ENCODE measurements at places on chromosomes 3 and 15.

GRCh38 chr3:189871418-189871817 lies 240.2 kb downstream of the TP63 start:
- no peak for DNase-seq

- peak; percentile 52 for DNase-seq
Measured at GRCh38 chr3:196287090-196287439, 461 bp downstream of the PCYT1A start.

DNA sequence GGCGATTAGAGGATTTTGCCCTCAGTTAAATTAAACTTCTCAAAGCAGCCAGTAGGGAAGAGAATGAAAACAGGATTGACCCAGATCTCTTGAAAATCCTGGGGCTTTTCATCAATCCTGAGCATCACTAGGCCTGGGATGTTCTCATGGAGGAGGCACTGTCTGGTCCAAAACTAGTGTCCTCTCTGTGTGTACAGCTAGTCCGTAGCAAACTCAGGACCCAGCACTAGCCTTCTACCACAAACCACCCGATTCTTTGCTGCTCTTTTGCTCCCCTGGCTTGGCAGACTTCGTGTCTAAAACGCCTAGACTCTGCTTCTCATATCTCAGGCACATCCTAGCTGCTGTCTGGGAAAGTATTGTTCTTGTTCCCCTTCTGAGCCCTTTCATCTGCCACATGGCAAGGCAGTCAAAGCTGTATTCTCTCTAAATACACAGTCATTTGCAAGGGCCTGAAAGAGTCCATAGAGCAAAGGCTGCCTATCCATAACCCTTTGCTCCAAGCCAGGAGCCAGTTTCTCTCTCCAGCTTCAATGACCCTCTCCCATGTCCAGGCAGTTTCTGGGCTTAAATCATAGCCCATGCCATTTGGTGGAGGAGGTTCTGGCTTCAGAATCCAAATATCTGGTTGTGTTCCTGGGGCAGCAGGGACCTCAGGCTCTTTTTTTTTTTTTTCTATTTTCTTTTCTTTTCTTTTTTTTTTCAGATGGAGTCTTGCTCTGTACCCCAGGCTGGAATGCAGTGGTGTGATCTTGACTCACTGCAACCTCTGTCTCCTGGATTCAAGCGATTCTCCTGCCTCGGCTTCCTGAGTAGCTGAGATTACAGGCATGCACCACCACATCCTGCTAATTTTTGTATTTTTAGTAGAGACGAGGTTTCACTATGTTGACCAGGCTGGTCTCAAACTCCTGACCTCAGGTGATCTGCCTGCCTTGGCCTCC lies 52.4 kb downstream of the CDC25A start:
- DNase-seq, result no peak

DNA sequence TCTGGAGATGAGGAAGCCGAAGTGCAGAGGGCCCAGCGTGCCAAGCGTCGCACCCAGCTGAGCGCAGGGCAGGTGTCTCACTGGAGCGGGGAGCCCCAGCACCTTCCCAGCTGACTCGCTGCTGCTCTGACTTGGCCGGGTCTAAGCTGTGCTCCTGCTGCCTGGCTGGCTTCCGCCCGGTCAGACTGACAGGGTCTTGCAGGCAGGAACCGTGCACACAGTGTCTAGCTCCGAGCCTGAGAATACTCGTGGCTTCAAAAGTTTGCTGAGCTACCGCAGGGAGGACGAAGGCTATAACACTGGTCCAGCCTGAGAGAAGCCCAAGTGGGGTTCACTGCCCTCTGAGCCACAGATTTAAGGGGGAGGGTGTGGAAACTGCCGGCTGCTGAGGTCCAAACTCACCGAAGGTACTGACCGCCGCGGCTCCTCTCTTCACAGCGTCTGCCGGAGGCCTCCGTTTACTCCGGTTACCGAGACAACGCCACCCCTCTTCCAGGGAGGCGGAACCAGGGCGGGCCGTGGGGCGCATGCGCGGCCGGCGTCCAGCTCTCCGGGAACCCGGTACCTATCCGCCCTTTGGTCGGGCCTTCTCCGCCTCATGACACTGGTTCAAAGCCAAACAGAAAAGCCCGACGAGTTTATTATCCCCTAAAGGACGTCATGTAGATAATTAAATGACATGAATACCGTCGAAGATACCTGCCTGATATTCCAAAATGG lies at the start of gene CFAP44:
TSS of gene CFAP44 (minus strand) at position 443 of the 720 bp plus-strand sequence. CDS start 7,829 bp downstream, outside the sequence.
- no peak for DNase-seq

- DNase-seq, result no peak
Measured at GRCh38 chr3:150602426-150603152, 532 bp upstream of the SELENOT start.

- DNase-seq, result no peak
Measured at GRCh38 chr3:133463347-133463860, 63.5 kb downstream of the BFSP2 start.

- DNase-seq, result peak; percentile 96
Measured at GRCh38 chr3:184362668-184363546, 1.4 kb downstream of the POLR2H start.

GRCh38 chr3:58526515-58526957 lies 10.5 kb downstream of the ACOX2 start:
- DNase-seq, result peak; percentile 93

DNA sequence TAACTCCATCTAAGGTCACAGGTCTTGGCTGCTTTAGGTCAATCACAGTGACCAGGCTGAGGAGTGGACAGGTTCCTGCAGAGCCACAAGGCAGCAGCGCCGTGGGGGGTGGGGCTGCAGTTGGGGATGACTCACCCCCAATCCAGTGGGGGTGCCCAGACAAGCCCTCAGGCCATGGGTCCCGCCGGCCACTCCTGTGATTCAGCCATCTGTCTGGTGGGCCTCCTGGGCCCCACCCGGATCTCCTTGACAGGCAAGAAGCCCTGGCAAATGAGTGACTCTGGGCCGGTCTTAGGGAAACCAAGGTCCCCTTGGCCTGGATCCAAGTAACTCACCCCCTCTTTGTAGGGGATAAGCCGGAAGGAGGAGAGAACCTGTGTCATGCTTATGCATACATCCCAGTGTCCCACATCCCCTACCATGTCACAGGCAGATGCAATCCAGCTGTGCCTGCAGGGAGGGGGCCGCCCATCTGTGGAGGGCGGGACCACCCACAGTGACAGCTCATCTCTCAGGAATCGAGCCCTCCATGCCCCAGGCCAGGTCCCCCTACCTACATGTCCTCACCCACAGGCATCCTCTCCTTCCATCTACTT lies 495 bp upstream of the COL7A1 start:
- DNase-seq, result no peak

- DNase-seq, result no peak
Measured at GRCh38 chr3:146465693-146466465, 3.5 kb downstream of the PLSCR2 start.

GRCh38 chr3:27720899-27721716 lies 1.0 kb downstream of the EOMES start:
- no peak for DNase-seq

DNA sequence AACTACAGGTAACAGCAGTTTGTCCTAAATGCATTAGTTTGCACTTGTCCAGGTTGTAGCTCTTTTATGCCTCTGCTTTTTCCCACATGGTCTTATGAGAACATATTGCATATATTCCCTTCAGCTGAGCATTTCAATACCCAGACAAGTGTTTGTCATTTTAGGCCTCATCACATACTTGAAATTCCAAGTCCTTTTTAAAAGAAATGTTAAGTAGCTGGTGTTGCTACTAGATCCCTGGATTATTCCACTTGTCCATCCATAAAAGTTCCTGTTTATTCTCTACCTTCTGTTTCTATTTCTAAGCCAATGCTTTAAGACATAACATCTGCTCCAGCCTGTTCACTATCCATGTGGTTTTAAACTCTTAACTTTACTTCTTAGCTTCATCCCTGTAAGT lies 128.4 kb downstream of the NECTIN3 start:
- DNase-seq, result no peak

- no peak for DNase-seq
Measured at GRCh38 chr15:91973481-91973880, 120.0 kb downstream of the SLCO3A1 start.

DNA sequence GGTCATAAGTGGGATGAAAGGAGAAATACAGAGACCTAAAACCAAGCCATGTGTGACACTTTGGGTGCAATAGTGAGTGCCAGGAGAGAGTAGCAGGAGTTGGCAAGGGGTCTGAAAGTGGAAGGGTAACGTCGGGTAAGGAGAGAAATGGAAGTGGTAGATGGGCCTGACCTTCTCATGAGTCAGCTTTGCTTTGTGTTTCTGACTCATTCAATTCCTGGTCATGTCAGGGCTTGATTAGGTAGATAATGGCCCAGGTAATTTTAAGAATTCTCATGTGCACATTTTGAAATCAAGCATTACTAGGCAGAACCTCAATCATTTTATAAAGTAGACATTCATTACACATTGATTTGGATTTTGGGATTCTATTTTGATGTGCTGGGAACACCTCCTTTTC lies 262.5 kb downstream of the SOX2 start:
- no peak for DNase-seq

GRCh38 chr3:129424185-129424841 lies 4.1 kb downstream of the EFCAB12 start:
- peak; percentile 89 for DNase-seq

Measured in Kasumi-1 (cell line).